ENCODE measurements at places on chromosomes 1 and 21.

DNA sequence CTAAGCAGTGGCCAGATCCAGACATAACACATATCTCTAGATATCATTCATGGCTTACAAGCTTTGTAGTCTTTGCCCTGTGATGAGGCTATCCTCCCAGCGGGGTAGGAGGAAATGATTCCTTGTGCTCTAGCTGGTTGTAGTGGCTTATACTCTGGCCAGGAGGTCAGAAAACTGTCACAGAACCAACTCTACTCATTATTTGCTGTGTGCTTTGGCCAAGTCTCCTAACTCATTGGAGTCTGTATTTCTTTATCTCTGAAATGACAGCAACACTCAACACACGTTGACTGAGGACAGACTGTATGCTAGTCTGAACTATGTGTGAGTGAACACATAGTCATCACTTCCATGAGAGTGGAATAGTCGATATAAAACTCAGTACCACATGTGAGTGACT lies 116.7 kb upstream of the F3 start:
- DNase-seq = no peak

- DNase-seq = no peak
Measured at GRCh38 chr1:105072850-105073249, 1323.2 kb downstream of the AMY1C start.

DNA sequence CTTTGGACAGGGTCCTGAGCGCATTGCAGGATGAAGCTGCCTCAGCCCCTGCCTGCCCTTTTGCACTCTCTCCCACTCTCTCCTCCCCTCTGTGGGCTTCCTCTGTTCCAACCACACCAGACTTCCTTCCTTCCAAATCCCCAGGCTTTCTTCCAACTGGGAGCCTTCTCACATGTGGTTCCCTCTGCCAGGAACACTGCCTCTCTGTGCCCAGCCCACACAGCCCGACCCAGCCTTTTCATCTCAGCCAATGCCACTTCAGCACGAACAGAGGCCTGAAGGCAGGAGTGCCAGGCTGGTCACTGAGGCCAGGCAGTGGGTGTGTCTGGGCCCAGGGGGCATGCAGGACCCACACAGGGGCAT lies 5.9 kb downstream of the SELENON start:
- DNase-seq = no peak

DNA sequence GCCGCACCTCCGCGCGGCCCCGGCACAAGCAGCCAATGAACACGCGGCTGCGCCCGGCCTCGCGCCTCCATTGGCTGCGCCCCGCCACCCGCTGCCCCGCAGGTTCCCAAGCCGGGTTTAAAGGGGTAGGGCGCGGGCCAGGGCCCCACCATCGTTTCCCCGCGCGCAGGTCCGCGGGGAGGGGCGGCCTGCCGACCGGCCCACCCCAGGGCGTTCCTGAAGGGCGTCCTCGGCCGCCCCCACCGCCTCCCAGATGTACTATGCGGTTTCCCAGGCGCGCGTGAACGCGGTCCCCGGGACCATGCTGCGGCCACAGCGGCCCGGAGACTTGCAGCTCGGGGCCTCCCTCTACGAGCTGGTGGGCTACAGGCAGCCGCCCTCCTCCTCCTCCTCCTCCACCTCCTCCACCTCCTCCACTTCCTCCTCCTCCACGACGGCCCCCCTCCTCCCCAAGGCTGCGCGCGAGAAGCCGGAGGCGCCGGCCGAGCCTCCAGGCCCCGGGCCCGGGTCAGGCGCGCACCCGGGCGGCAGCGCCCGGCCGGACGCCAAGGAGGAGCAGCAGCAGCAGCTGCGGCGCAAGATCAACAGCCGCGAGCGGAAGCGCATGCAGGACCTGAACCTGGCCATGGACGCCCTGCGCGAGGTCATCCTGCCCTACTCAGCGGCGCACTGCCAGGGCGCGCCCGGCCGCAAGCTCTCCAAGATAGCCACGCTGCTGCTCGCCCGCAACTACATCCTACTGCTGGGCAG lies at the start of gene OLIG1:
TSS of gene OLIG1 (plus strand) at position 148 of the 750 bp plus-strand sequence. CDS start at position 254, 106 bp downstream.
- peak; percentile 22 for DNase-seq

DNA sequence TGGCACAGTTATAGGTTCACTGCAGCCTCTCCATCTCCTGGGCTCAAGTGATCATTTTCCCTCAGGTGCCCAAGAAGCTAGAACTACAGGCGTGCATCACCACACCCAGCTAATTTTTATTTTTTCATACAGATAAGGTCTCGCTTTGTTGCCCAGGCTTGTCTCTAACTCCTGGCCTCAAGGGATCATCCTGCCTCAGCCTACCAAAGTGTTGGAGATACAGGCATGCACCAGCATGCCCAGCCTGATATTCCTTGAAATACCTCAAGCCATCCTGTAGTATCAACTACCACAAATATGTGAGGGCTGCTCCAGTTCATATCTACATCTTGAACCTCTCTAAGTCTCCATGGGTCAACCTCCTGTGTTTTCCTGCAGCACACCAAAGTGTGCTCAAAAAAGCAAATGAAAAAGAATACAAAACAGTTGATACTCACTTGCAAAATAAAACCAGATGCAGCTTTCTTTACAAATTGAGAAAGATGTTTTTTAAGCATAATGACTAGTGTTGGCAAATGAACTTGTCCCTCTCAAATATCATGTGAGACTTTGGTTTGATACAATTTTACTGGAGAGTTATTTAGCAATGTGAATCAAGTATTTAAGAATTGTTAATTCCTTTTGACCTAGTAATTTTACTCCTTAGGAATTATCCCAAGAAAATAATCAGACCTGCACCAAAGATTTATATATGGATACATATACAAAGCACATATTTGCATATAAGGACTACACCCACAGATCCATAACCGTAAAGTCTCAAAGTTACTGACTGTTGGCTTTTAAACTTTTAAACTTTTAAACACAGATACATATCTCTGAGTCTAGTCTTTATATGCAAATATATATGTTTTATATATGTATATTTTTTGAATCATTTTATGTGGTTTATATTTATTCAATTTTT lies 197.7 kb downstream of the NRIP1 start:
- DNase-seq = no peak

DNA sequence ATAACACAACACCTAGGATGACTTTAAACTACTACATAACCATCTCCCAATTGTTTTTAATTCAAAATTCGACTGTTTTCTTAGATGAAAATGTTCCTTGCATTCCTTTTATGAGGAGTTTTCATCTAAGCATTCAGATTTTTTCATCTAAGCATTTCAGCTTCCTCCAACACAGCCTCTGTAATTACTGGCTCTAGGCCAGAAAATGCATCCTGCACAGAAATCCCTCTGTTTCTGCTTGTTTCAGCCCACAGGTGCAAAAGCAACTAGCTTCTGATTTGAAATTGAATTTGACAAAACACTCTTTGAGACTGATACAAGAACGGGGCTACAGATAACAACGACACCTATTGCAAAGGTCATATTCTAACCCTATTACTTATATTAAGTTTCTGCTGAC lies 90.4 kb downstream of the RGS21 start:
- DNase-seq = no peak

Measured in colonic mucosa (tissue), 4 donors.